ENCODE measurements at places on chromosomes 5 and 9. TPM values are rescaled to one million over a fixed set of nuclear protein-coding genes. Genes with fewer than 3 reads are reported as not detected.

Gene HTR4
- not detected for total RNA-seq

- no peak for DNase-seq
Measured at GRCh38 chr5:41822036-41822435, 48.2 kb downstream of the OXCT1 start.

GRCh38 chr9:135514342-135515082 lies 6.7 kb upstream of the LCN1 start:
- no peak for DNase-seq

DNA sequence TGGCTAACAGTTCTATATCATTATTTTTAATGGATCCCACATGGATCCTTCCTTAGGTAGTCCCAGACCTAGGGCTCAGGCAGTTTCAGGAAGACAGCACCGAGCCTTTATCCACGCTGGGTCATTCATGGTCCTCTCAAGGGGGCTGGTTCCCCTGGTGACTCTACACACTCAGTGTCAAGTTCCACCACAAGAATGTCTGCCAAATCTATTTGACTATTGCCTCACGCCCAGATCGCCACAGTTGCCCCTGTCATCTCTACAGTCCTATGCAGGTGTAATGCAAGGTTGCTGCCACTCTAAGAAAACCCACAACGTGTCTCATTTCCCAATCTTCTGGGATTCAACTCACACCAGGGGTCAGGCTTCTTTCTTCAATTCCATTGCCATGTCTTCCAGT lies 8.0 kb upstream of the ZNF366 start:
- DNase-seq: no peak

DNA sequence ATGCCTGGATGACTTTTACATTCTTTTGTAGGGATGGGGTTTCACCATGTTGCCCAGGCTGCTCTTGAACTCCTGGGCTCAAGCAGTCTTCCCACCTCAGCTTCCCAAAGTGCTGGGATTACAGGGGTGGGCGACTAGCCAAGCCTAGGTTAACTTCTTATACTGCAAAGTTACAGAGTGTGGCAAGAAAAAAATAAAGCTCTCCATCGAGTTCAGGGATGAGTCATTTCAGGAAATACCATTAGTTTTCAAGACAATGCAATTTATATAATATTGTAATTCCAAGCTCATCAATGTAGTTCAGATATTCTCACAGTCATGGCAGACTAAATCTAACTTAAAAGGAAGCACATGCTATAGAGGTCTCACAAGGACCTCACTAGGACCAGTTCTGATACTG lies 11.5 kb upstream of the ABO start:
- DNase-seq: no peak

All from activated CD4-positive, alpha-beta T cell treated with anti-CD3 and anti-CD28 coated beads, Interleukin-2, amount 10 ng/mL, durations not matched to agents 24 days and 14 days (primary cell).